ENCODE measurements at places on chromosomes 2 and 18.

GRCh38 chr2:202425036-202425435 is 48.9 kb downstream of the BMPR2 start:
- DNase-seq: no peak

GRCh38 chr2:40265602-40266001 is 186.3 kb downstream of the SLC8A1 start:
- no peak for DNase-seq

DNA sequence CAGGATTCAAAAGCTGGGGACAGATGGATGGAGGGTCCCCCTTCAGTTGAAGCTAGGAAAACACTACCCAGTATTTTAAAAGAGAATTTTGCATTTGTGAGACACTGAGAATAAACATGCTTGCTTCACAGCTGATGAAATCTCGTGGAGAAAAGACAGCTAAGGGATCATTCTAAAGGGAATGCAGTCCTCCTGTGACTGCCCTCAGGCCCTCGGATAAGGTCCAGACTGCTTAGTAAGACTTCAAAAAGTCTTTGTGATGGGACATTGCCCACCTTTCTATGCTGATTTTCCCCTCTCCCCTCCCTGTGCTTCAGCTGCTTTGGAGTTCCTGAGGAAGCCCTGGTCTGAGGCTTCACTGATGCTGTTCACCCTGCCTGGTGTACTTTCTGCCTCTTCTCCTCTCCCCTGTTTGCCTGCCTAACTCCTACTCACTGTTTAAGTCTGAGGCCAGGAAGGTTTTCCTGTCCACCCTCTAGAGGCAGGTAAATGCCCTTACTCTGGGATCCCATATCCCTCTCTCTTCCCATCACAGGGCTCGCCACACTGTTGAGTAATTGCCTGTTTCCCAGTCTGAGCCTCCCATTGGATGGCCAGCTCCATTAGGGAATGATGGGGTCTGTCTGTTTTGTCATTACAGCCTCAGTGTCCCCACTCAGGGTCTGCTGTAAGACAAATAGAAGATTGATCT is 26.6 kb downstream of the POLE4 start:
- DNase-seq: no peak

DNA sequence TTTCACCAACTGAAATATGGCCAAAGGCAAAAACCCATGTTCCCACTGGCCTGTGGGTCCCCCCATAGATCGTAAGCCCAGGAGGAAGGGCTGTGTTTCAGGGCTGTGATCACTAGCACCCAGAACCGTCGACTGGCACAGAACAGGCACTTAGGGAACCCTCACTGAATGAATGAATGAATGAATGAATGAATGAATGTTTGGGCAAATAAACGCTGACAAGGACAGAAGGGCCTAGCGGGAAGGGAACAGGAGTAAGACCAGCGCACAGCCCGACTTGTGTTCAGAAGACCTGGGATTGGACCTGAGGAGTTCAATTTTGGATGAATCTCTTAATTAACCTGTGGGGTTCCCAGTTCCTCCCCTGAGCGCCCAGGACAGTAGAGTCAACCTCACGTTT is 76.2 kb downstream of the TPO start:
- DNase-seq: no peak

DNA sequence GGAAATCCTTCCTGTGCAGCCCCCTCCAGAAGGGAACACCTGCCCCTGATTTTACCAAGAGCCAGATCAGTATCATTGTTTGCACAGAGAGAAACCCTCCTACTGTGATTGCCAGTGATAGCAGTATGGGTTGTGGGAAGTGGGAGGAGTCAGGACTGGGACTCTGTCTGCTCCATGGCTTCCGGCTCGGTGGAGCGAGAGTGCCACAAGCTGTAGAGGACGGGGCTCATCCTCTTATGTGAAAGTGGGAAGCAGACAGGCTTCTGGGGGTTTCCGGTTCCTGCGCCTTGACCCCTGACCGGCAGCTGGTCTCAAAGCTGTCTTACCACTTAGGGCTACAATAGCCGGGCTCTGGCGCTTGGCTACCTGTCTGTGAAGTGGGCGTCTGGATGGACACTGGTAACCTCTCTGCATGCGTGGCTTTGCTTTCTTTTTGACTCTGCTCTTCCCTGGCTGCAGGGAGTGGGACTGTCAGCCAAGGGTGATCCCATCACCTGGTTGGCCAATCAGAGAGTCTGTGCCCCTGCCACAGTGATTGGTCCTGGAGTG is 79.7 kb downstream of the BCL2L11 start:
- DNase-seq: no peak

DNA sequence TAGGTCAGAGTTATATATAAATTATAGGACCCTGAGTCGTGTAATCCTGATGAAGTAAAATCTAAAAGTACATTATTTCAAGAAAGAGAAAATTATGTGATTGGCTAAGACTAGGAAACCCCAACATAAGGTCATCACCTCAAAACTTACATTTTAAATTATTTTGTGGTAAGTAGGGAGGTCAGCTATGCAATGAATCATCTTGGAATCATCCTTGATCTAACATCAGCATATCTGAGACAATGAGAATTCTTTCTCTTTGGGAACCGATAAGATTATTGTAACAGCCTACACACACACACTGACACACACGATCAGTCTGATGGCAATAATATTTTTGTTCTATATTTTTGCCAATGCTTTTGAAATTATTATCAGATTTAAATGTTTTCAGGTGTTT is 904.8 kb upstream of the CHAC2 start:
- no peak for DNase-seq

DNA sequence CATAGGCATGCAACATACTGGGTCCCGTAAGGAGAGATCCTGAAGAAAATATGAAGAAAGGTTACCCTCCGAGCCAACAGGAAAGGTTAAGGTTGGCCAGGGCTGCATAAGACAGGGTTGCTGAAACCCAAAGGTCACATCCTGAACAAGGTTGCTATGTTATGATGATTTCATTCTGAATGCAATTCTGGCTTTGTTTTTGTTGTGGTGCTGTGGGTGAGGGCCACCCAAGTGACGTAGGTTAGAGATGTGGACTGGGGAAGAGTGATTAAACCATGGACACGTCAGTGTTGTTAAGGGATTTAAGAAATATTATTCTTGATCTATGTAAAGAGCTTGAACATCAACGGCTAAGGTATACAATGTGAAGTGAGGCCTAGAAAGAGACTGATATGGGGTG is 60.0 kb downstream of the ZEB2 start:
- no peak for DNase-seq

GRCh38 chr18:6487968-6488367 is 73.3 kb upstream of the L3MBTL4 start:
- DNase-seq: no peak

- DNase-seq: no peak
Observed at GRCh38 chr2:211802666-211803065, 735.9 kb downstream of the ERBB4 start.

- no peak for DNase-seq
Observed at GRCh38 chr2:232088771-232089170, 127.3 kb downstream of the DIS3L2 start.

GRCh38 chr18:51020536-51020935 is 9.5 kb upstream of the SMAD4 start:
- DNase-seq: no peak

DNA sequence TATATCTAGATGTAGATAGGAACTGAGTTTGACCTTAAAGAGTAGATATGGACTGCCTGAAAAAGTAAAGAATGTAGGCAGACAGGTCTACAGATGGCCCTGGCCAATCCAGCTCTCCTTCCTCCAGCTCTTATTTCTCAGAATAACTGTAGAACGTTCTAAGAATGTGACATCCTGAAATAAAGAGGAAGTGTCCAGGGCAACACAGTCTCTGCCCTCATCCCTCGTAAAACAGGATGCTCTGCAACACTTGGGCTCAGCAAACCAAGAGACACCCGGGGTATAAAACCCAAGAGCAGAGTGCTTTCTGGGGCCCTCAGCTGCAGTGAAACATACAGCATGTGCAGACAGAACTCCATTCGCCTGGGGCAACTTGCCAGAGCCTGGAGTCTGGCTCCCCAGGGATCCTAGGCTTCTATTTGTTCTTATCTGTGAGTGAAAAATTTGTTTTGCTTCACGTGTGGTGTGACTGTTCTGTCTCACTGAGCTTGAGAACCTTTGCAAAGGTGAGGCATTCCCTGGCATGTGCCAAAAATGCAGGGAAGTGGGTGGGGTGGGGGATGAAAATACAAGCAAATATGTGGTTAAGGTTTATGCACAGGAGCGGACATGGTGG is 401.0 kb downstream of the SETBP1 start:
- no peak for DNase-seq
